ENCODE measurements at places on chromosomes 16 and 17. TPM values are rescaled to one million over a fixed set of nuclear protein-coding genes. Genes with fewer than 3 reads are reported as not detected.
A peak's percentile ranks its signal among the peaks of the same experiment; 100 is the strongest.

DNA sequence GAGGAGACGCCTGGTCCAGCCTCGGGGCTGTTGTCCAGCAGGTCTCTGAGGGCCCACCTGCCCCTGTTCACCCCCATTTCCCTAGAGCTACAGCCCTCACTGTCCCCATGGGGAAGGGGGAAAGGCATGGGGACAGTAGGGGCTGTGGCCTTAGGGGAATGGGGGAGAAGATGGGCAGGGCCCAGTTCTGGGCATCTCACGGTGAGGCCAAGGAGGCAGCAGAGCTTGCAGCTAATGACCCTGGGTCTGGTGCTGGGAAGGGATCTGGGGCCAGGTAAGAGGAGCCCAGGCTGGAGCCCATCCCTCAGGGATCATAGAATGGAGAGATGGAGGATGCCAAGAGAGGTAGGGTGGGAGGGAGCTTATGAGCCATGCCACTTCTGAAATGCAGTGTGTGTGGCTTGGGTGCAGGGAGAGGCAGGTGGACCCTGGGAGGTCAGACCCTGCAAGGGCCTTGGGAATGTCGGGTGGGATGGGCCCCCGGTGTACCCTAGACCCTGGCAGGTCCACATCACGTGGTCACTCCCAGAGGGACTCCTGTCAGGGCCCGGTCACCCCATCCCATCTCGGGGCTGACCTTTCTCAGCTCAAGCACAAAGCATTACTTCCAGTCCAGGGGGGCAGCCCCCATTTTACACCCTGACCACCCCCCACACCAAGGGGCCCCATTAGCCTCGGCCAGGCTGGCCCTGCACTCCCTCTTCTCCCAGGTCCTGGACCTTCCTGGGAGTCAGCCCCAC is 35.9 kb upstream of the KSR1 start:
- no peaks in the 10 kb centered on the region for H3K27me3 ChIP-seq
- H3K36me3 ChIP-seq: no peaks in the 10 kb centered on the region
- H3K4me3 ChIP-seq: no peak overlapping the region
- no peaks in the 10 kb centered on the region for H3K4me1 ChIP-seq
- DNase-seq: no peak

DNA sequence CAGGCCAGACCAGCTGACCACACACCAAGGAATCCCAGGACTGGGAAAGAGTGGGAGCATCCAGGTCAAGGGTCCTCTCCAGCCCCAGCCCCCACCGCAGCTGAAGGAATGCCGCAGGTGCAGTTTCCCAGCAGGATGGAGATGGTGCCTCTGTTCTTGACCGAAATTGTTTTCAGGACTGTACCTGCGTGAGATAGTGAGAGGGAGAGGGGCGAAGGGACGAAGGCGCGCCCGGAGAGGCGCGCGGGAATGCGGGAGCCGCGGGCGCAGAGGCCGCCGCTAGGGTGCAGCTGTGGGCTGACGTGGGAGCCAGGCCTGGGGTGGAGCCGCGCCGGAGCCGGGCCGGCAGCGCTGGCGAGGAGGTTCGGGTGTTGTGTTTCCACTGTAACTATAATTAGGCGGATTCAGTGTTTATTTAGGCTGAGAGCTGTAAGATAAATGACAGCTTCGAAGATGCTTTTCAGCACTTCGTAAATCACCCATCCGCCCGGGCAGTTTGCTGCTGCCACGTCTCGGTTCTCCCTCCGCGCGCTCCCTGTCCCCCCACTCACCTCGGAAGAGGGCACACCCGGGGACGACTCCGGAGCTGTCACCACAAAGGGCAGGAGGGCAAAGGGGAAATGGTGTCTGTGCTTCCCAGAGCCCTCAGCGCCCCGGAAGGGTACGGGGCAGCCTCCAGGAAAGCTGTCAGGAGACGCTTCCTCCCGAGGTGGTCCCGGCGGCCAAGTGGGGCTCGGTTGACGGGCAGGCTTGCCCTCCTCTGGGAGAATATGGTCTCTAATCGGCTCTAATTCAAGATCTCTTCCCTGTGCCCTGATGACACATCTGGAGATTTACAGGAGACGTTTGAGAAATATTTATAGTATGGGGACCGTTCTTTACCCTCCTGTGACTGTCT is 38.2 kb downstream of the HOXB1 start:
- peaks cover 19% of the 10 kb centered on the region for H3K27me3 ChIP-seq
- peak overlapping the region; percentile 60 for H3K4me3 ChIP-seq
- peak; percentile 56 for DNase-seq

DNA sequence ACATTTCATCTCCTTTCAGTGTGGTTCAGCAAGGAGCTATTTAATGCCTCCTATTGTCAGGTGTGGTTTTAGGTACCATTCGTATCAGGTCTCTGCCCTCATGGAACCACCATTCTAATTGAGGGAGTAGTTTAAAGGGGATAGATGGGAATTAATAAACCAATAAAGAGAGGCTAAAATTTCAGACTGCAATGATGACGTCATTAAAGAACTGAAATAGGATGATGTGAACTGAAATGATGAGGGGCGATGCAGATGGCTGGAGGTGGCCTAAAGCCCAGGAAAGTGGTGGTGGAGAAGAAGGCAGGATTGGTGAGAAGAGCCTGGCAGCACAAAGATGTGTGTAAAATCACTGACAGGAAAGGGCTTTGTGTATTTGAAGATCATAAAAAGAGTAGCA is 148.9 kb upstream of the RBFOX1 start:
- H3K36me3 ChIP-seq: peaks cover 4% of the 10 kb centered on the region
- no peak for DNase-seq
- no peaks in the 10 kb centered on the region for H3K27me3 ChIP-seq
- no peak overlapping the region for H3K27ac ChIP-seq

Gene KRT25
- polyA plus RNA-seq: not detected

Gene HLF
- not detected for polyA plus RNA-seq

Gene CDC6
- polyA plus RNA-seq: not detected

- H3K4me3 ChIP-seq: no peak overlapping the region
- H3K36me3 ChIP-seq: no peaks in the 10 kb centered on the region
- H3K4me1 ChIP-seq: peaks cover 15% of the 10 kb centered on the region
- peak overlapping the region; percentile 50 for H3K27ac ChIP-seq
These were observed 19.4 kb upstream of the ENDOV start for GRCh38 chr17:80395402-80396151.

- H3K4me1 ChIP-seq: peaks cover 18% of the 10 kb centered on the region
- peak within 1 kb of the TSS; percentile 97 for H3K27ac ChIP-seq
- H3K27me3 ChIP-seq: no peaks in the 10 kb centered on the region
- peak within 1 kb of the TSS; percentile 92 for H3K4me3 ChIP-seq
- peaks cover 19% of the 10 kb centered on the region for H3K36me3 ChIP-seq
- DNase-seq: no peak
These were observed at the start of gene CRAMP1 for GRCh38 chr16:1612320-1613111. Gene CRAMP1 (plus strand): TSS chr16:1612360. CDS start chr16:1614640, 2,280 bp downstream.

GRCh38 chr17:21177401-21177800 is 36.6 kb downstream of the TMEM11 start:
- H3K27me3 ChIP-seq: no peaks in the 10 kb centered on the region
- no peak overlapping the region for H3K4me3 ChIP-seq
- peaks cover 6% of the 10 kb centered on the region for H3K4me1 ChIP-seq
- peak overlapping the region; percentile 71 for H3K27ac ChIP-seq
- no peak for DNase-seq

Gene TP53TG3B
- not detected for polyA plus RNA-seq

Gene CDH3
- not detected for polyA plus RNA-seq

GRCh38 chr17:50264263-50265113 is 9.8 kb upstream of the TMEM92 start:
- peaks cover 6% of the 10 kb centered on the region for H3K27me3 ChIP-seq
- H3K4me1 ChIP-seq: no peaks in the 10 kb centered on the region
- no peak overlapping the region for H3K4me3 ChIP-seq
- H3K27ac ChIP-seq: no peak overlapping the region
- no peaks in the 10 kb centered on the region for H3K36me3 ChIP-seq

- peaks cover 9% of the 10 kb centered on the region for H3K36me3 ChIP-seq
- no peaks in the 10 kb centered on the region for H3K27me3 ChIP-seq
- H3K4me1 ChIP-seq: peaks cover 32% of the 10 kb centered on the region
- peak overlapping the region; percentile 38 for H3K4me3 ChIP-seq
- no peak for DNase-seq
These were observed 875 bp upstream of the LGALS3BP start for GRCh38 chr17:78980624-78980972.

GRCh38 chr16:63195336-63195735 is 1159.1 kb upstream of the CDH8 start:
- H3K27ac ChIP-seq: no peak overlapping the region
- no peak for DNase-seq
- H3K27me3 ChIP-seq: no peaks in the 10 kb centered on the region
- peaks cover 13% of the 10 kb centered on the region for H3K36me3 ChIP-seq
- H3K4me3 ChIP-seq: no peak overlapping the region
- H3K4me1 ChIP-seq: peaks cover 3% of the 10 kb centered on the region
